ENCODE measurements at places on chromosomes 11 and 22.

GRCh38 chr11:19805827-19806226 lies 93.2 kb downstream of the NAV2 start:
- DNase-seq, result no peak

- no peak for DNase-seq
Measured at GRCh38 chr11:75383246-75383645, 16.1 kb upstream of the RPS3 start.

- DNase-seq, result no peak
Measured at GRCh38 chr22:26894766-26895485, 237.5 kb downstream of the MIAT start.

GRCh38 chr11:32326522-32326921 lies 108.8 kb downstream of the WT1 start:
- DNase-seq, result no peak

- no peak for DNase-seq
Measured at GRCh38 chr11:34028425-34028824, 23.1 kb upstream of the CAPRIN1 start.

DNA sequence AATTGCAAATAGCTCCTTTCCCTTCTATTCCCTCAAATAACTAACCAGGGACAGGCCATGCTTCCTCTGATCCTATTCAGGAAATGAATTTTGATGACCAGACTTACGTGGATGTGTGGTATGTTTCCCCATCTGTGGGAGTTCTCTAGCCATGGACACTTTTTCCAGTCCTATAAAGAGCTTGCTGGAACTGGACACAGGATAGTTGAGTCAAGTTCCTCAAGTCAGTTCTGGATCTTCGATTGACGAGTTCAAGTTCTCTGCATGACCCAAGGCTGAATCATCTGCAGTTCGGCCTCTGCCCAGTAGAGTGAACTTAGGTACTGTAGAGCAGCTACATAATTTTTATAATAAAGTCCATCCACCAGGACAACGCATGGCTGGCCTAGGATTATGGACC lies 52.7 kb upstream of the CCND1 start:
- DNase-seq, result no peak

GRCh38 chr11:66324664-66325063 lies 7.8 kb upstream of the CD248 start:
- no peak for DNase-seq

GRCh38 chr11:13826505-13827278 lies 135.8 kb upstream of the SPON1 start:
- no peak for DNase-seq

DNA sequence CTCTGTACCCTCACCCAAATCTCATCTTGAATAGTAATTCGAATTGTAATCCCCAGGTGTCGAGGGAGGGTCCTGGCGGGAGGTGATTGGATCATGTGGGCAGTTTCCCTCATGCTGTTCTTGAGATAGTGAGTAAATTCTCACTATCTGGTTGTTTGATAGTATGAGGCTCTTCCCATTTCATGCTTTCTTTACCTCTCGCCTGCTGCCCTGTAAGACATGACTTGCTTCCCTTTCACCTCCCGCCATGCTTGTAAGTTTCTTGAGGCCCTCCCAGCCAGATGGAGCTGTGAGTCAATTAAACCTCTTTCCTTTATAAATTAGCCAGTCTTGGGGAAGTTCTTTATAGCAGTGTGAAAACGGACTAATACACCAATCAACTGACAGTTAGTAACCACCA lies 60.1 kb downstream of the FAM76B start:
- no peak for DNase-seq

DNA sequence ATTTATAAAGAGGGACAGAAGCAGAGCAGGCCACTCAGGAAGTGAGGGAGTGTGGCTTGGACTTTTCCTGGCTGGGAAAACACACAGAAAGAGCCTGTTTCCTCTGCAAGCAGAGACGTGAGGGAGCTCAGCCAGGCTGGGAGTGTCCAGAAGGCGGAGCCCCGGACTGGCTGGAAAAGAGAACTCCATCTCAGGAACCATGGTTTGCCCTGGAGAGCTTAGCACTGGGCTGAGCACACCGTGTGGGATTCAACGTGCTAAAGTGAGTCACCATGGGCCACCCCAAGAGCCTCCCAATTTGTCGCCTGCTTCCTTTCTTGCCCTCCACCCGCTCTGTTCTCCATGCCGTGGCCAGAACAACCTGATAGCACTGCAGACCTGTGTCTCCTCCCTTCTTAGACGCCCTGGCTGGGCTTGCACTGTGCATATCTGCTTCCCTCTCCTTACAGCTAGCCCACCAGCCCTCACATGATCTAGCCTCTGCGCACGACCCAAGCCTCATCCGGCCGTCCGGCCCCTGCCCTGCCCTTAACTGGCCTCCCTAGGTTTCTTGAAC lies 51.8 kb downstream of the GALNT18 start:
- DNase-seq, result no peak

DNA sequence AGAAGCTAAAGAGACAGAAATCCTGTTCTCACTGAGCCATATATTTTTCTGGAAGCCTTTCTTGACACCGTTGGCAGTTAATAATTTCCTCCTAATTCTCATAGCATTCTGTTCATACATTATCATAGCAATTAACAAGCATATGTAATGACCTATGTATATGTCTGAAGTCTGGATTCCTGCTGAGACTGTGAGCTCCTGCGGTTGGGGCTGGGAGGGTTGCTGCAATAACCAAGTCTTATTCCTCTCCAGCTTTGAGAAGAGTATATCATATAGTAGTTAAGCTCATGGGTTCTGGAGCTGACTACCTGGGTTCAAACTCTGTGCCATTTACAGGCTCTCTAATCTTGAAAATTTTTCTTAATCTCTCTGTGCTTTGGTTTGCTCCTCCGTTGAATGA lies 175.2 kb downstream of the MAML2 start:
- DNase-seq, result no peak

DNA sequence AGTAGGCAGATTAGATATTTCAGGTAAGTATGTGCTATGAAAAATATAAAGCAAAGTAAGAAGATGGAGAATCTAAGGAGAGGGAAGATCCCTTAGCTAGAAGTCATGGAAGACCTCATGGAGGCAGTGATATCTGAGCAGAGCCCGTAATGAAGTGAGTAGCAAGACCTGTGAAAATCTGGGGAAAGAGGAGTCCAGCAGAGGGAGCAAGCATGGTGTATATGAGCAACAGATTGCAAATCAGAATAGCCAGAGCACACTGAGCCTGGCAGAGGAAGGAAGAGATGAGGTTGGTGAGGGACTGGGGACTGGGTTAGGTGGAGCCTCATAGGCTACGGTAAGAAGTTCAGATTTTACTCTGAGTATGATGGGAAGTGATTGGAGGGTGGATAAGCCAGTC lies 9.4 kb downstream of the LHFPL7 start:
- no peak for DNase-seq

- no peak for DNase-seq
Measured at GRCh38 chr11:62789576-62789975, 2.2 kb downstream of the TMEM223 start.

GRCh38 chr22:46830841-46831240 lies 68.4 kb downstream of the TBC1D22A start:
- no peak for DNase-seq

DNA sequence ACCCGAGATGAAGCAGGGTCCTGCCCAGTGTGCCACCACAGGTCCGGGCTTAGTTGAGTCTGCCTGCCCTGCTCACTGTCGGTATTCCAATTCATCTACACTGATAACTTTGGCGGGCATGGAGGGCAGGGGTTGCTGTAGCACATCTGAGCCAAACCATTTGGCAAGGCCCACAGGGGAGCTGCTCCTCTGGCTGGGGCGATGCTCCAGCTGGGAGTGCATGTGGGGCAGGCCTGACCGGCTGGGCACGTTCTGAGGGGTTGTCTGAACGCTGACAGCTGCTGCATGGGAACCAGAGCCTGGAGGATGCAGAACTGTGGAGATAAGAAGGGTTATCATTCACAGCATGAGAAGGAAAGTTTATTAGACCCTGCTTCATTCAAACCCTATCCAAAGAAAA lies 40.4 kb downstream of the DRG1 start:
- DNase-seq, result no peak

GRCh38 chr11:33635161-33635560 lies 65.5 kb downstream of the C11orf91 start:
- DNase-seq, result no peak

DNA sequence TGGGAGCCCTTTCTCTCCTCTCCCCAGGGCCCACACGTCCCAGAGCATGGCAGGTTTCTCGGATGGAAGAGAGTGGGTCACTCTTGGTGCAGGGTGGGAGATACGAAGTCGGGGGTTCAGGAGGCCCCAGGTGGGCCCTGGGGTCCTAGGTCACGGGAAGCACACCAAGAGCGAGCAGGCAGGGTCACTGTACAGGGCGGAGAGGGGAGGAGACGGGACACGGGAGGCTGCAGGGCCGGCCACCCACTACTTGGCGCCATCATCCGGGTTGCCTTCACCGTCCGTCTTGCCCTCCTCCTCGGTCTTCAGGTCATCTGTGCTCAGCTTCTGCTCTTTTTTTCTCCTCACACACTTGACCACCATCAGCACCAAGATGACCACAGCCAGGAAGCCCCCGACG lies 9.8 kb downstream of the SCN2B start:
- no peak for DNase-seq

DNA sequence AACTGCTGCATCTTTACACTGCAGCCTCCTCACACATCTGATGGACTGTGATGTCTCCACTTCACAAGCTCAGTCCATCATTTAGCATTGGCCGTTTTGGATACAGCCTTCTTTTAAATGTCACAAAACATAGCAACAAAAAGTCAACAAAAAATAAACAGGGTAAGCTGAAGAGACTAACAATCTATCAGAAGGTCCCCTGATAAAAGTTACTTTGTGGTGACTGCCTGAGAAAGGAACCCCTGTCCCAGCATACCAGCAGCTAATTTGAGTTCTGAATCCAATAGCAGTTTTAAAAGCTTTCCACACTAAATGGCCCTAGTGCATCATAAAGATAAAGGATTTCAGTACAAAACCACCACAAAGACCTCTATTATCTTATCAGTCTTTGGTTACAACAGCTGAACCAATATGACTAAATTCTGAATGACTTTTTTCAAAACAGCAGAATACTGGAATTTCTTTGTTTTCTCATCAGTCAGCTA lies 162.4 kb downstream of the SOX6 start:
- no peak for DNase-seq

DNA sequence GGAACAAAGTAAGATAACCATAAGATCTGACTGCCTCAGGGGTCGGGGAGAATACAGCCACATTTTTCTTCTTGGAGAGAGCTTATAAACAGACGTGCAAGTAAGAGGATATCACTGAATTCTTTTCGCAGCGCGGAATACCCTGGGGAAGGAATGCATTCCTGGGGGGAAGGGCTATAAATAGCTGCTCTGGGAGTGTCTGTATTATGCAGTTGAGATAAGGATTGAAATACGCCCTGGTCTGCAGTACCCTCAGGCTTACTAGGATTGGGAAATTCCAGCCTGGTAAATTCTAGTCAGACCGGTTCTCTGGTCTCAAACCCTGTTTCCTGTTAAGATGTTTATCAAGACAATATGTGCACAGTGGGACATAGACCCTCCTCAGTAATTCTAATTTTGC lies 1491.7 kb upstream of the RAG2 start:
- no peak for DNase-seq

DNA sequence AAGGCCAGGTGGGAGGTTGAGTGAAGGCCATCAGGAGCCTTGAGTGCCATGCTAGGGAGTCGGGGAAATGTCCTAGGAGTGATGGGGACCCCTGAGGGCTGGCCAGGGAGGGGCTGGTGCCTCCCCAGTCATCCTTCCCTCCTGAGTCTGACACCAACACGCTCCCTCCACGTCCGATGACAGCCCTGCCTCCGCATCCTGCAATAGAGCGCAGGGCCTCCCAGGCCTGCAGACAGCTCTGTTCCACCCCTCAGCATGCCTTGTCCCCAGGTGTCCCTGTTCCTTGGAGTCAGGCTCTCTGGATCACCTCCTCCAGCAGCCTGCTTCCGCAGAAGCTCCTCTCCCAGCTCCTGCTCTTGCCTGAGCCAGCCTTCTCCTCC lies 3.1 kb downstream of the RAC2 start:
- DNase-seq, result no peak

DNA sequence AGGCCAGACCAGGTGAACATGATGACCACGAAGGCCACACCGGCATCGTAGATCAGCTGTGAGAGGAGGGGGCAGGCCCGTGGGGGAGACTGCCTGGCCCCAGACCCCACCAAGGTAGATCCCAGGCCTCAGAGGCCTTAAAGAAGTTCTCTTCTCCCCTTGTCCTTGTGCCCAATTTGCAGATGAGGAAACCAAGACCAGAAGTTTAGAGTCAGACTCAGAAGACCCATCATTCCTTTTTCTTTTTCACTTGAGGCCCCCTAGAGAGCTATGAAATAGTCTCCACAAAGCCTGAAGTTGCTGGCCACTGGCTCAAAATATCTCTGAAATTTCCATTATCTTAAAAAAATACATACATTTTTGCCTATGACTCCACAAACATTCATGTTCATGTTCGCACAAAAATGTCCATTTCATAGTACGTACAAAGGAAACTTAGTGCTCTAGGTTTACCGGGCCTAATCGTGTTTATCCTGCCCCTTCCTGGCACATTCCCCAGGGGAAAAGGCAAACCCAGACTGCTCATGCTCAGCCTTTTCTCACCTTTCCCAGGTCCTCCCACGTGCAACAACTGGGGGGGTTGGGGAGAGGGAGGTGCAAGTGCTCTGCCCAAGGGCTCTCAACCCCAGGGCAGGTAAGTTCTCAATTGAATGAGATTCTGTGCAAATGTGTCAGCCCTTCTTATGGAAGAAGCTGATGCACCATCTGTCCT lies 19.2 kb downstream of the SLC43A1 start:
- DNase-seq, result no peak

- DNase-seq, result no peak
Measured at GRCh38 chr22:22021162-22021750, 38.7 kb upstream of the TOP3B start.

DNA sequence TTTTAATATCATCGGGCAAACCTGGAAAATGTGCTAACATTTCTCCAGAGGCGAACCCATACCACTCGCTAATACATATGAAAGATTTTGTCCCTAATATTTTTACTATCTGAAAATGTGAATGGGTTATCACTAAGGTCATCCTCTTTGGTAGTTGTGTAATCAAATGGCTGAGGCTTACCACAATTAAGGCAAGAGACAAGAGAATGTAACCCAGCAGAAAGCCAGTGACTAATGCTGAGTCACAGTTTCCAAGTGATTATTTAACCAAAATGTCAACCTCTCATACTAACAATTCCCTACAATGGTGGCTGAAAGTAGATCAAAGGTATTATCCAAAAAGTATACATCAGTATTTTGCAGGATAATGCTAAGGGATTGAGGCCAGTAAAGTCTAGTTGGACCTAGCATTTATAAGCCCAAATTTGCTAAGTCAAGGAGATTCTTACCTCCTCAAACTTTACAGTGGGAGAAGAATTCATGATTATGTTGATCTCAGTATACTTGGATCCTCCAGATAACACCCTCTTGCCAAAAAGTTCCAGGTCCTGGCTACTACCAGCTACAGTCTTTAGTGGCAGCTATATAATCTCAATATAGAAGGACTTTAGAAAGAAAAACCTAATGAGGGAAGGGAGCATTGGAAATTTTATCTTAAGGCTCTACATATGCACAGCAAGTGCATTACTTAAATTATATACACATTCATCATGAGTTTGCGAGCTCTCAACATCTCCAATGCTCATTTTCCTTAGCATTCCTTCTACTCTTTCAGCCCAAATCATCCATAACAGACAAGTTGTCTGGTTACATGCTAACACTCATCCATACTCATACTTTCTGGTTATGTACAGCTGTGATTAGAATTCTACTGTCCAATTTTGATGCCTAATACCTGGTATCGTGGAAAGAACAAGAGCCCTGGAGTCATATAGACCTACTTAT lies 25.4 kb downstream of the SIK3 start:
- no peak for DNase-seq

GRCh38 chr11:92870196-92870832 lies 99.1 kb upstream of the MTNR1B start:
- DNase-seq, result no peak

GRCh38 chr11:66228521-66228920 lies 39.9 kb upstream of the RAB1B start:
- no peak for DNase-seq
